ENCODE measurements at places on chromosomes 7 and 10.

GRCh38 chr7:28389504-28390395, 22.6 kb upstream of the CREB5 start:
- DNase-seq, result peak; percentile 28

DNA sequence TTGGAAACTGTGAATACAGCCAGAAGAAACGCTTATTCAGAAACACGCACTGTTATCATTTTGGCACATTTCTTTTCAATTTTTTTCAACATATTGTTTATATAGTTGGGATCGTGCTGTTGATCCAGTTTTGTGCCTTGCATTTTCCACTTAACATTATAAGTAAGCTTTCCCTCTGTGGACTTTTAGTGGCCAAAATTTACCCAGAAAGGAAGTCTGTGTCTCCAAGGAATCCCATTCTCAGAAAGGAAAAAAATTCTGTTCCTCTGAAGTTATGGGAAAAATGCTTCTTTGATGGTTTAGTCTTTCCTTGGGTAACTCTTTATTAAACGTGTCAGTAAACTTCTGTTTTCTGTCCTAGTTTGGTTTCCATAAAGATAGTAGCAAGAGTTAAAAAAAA, 280.0 kb downstream of the REEP3 start:
- no peak for DNase-seq

DNA sequence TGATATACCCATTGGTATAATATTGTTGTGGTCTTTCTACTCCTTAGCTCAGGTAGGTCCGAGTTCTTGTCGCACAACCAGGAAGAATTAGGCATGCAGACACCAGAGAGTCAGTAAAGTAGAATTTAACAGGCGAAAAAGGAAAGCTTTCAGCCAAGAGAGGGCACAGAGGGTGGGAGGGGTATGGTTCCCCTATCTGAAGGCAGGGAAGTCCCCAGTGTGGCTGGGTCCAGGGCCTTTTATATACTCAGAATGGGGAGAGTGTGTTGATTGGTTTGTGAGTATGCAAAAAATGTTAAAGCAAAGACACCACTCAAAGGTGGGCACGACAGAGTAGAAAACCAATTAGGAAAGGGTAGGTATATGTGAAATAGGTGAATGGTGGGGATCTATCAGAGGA, 53.9 kb downstream of the IMMP2L start:
- DNase-seq, result no peak

GRCh38 chr10:69160809-69161241, 19.2 kb upstream of the SUPV3L1 start:
- no peak for DNase-seq

- DNase-seq, result no peak
Observed at GRCh38 chr10:88598055-88598454, 11.5 kb downstream of the LIPJ start.

DNA sequence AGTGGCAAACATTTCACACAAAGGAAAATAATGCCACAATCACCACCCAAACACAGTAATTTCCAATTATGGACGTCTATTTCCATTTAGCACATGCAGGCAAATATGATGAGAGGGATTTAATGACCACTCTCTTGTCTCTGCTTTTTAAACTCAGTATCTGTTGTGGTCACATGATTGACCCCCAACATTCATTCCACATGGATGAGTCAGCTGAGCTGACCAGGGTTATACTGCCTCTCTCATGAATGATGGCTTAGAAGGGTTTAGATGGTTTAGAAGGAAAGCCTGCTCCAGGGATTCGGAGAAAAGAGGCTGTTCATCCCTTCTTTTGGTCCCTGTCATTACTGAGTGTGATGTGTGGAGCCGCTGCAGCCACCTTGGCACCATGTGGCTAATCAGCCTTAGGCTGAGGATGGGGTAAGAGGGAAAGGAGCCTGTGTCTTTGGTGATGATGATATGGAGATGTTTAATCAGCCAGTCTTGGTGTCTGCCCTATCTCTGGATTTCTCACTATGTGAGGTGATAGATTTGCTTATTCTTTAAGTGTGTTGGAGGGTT, 38.2 kb upstream of the JAKMIP3 start:
- no peak for DNase-seq

GRCh38 chr10:85445702-85446101, 920.9 kb downstream of the GRID1 start:
- no peak for DNase-seq

DNA sequence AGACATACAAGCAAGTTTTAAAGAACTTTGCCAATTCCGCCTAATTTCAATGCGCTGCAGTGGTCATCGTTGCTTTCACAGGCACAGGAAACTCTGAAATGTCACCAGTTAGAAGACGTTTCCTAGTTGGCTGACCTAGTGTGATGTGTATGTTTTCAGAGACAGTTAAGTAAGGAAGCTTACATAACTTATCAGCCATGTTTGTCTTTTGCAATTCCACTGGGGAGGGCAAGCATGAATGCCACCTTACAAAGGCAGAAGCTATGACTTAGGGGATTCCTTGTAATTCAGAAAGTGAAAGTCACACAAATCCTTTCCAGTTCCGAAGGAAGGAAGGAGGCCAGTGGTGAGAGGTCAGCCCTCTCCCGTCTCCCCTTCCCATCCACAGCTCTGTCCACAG, 15.0 kb upstream of the NPS start:
- no peak for DNase-seq

- DNase-seq, result peak; percentile 37
Observed at GRCh38 chr7:114939484-114940097, 17.7 kb downstream of the MDFIC start.

DNA sequence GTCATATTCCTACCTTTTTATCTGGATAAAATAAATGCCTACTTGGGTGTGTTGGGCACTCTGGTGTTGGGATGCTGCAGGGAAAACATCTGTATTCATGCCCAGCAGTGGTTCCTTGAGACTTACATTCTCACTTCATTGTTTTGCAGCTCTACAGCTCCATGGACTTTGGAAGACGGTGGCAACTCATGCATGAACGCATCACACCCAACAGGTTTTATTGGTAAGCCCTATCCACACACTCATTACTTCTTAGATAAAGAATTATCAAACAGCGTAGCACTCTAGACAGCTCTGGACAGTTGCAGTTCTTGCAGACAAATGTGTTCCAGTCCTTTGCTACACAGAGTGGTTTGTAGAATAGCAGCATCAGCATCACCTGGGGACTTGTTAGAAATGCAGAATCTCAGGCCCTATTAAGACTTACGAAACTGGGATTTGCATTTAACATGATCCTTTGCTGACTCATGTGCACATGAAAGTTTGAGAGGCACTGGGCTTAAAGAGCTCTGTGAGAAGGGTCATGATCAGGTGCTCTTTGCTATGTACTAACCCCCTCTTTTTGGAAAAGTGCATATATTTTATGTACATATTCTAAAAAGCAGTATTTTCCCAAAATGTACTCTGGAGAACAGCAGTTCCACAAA, 401.9 kb downstream of the SORCS3 start:
- DNase-seq, result no peak

DNA sequence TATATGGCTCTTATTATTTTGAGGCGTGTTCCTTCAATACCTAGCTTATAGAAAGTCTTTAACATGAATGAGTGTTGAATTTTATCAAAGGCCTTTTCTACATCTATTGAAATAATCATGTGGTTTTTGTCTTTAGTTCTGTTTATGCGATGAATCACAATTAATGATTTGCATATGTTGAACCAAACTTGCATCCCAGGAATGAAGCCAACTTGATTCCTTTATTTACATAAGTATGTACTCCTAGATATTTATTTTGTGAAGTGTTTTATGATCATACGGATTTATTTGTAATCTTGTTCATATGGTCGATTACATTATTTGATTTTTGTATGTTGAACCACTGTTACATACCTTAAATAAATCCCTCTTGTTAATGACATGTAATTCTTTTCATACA, 244.3 kb upstream of the KCND2 start:
- DNase-seq, result no peak

DNA sequence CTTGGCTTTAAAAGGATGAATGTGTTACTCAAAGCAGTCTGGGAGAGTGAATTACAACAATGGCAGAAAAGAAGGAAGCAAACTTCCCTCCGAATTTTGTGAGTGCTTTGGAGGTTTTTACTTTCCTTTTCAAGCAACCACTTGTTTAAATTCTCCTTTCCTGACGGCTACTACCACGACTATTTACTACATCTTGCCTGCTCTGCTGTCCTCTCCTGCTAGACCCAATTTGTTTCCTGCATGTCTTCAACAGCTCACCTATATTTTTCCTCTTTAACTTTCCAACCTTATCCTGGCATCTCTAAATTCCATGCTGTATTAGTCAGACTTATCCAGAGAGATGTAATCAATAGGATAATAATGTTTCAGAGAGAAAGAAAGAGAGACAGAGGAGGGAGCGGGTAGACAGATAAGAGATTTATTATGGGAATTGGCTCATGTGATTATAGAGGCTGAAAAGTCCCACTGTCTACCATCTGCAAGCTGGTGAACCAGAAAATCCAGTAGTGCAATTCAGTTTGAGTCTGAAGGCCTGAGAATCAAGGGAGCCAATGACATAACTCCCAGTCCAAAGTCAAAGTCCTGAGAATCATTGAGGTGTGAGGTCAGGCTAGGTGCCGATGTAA, 42.8 kb upstream of the SLC13A1 start:
- DNase-seq, result no peak

DNA sequence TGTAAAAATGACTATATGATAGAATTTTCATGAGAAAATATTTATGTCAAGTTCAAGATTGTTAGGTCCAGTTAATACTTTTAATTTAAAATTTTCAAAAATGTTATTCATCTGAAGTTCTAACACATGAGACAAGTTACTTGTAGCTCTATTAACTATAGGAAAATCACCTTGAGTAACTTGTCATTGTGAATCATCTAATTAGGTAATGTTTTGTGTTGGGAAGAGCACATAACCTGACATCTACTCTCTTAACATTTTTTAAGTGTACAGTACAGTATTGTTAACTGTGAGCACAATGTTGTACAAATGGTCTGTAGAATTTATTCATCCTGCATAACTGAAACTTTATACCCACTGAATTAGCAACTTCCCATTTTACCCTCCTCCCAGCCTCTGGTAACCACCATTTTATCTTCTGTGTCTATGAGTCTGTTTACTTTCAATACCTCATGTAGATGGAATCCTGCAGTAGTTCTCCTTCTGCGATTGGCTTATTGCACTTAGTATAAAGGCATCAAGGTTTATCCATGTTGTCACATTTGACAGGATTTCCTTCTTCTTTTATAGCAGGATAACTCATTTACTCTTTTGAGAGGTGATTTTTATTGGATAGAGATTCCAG, 54.6 kb downstream of the ARL4A start:
- DNase-seq, result no peak

- no peak for DNase-seq
Observed at GRCh38 chr7:122468945-122469344, 164.4 kb upstream of the FEZF1 start.

DNA sequence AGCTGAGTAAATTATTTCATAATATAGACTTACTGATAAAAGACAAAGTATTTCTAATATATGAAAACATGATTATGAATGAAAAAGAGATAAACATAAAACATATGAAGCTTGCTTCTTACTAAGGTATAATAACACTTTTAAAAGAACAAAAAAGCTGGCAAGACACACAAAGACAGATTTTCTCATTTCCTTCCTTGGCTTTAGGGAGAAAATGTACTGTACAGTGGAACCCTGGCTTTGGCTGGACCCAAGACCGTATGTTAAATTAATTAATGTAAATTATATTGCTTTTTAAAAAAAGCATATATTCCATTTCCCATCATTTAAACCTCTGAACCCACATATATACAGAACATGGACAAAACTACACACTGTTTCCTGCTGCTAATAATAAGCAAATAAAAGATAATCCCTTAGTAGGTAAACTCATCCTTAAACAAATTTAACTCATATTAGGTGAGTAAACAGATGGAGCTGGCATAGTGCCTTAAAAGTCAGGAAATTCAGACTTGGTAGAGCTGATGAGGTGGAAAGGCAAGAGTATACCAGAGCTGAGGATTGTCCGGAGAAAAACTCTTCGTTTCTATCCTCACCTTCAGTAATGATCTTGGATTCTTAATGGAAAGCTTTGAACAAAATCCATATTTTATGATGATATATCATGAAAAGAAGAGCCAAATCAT, 1016.4 kb upstream of the KCND2 start:
- no peak for DNase-seq

Measured in CD4-positive, alpha-beta T cell treated with Interleukin-12 subunit alpha and Interleukin-12 subunit beta, for 1 hour (primary cell).